ENCODE measurements at places on chromosomes 2 and 18. TPM values are rescaled to one million over a fixed set of nuclear protein-coding genes. Genes with fewer than 3 reads are reported as not detected.

TEX44 gene
- total RNA-seq = not detected

C18orf32 gene
- total RNA-seq = 18.5 TPM

SERPINB7 gene
- total RNA-seq = 4.2 TPM

NDC80 gene
- 33.0 TPM for total RNA-seq

GAREM2 gene
- total RNA-seq = 0.45 TPM

BZW1 gene
- total RNA-seq = 218 TPM

KRTCAP3 gene
- total RNA-seq = not detected

FAM124B gene
- not detected for total RNA-seq

RAD51AP2 gene
- not detected for total RNA-seq

GPR155 gene
- 0.74 TPM for total RNA-seq

FLACC1 gene
- total RNA-seq = not detected

CHCHD5 gene
- 28.1 TPM for total RNA-seq

NCL gene
- 96.0 TPM for total RNA-seq

NEU4 gene
- not detected for total RNA-seq

All from bronchus fibroblast of lung (primary cell).